ENCODE measurements at places on chromosomes 7 and 10.
A peak's percentile ranks its signal among the peaks of the same experiment; 100 is the strongest.

DNA sequence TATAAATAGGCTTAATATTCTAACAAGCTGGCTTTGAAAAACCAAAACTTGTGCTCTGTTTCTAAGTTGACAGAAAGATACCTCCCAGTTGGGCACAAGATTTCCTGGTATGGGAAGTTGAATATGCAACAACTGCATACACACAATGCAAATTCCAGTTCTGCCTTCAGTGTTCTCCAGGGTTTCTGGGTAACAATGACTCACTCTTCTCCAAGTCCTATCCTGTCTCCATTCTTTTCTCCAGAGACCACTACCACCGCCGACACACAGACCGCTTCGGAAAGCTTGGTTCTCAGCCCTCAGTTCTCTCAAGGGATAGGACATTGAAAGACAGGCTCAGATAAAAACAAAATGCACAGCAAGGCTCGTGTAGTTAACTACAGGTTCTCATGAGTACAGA is 12.2 kb downstream of the PDE1C start:
- no peak for DNase-seq

DNA sequence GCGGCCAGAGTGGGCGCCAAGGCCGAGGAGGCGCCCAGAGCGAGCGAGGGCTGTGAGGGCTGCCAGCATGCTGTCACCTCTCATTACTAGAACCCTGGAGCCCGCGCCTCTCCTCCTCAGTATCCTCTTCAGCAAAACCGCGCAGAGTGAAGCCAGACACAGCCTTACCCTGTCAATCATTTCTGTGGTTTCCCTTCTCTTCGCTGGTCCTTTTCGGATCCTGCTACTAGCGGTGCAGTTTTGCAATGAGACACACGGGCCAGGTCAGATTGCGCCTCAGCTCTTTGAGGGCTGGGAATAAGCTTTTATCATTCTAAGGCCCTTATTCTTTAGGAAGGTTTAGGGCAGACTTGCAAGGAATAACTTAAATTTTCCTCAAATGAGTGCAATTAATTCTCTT is 55.5 kb upstream of the FAM171A1 start:
- no peak for DNase-seq

- no peak for DNase-seq
These were observed 46.3 kb upstream of the DMBT1 start for GRCh38 chr10:122514045-122514840.

- DNase-seq, result no peak
These were observed 89.6 kb downstream of the ITIH5 start for GRCh38 chr10:7577176-7577575.

GRCh38 chr7:57328963-57329362 is 121.0 kb upstream of the ZNF716 start:
- no peak for DNase-seq

GRCh38 chr10:91210435-91210834 is 10.0 kb upstream of the PCGF5 start:
- no peak for DNase-seq

- DNase-seq, result no peak
These were observed 22.8 kb downstream of the PWWP2B start for GRCh38 chr10:132419538-132420468.

DNA sequence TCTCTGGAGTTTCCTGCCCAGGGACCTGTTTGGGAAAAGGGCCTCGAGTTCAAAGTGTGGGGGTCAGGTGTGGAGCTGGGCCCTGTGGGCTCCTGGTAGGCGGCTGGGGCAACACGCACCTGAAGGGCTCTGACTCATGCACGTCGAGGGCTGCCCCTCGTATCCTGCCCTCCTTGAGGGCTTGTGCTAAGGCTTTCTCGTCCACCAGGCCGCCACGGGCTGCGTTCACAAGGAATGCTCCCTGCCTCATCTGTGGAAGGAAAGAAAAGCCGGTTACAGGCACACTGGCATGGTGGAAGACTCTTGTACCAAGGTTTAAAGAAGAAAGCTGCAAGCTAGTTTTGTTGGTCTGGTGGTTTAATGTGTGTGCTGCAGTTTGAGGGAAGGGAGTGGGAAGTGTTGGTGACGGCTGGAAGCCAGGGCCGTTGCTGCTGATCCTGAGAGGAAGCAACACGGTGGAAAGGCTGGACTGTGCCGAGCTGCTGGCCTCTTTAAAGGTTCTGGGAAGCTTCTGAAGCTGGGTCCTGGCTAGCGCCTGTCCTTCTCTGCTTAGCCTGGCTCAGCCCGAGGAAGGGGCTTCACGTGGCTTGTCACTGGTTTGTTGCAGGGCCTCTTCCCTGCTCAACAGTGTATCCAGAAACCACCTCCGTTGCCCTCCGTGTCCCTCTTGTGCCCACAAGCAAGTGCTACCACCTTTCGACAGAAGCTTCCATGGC is 52.0 kb downstream of the ZRANB1 start:
- no peak for DNase-seq

- DNase-seq, result no peak
These were observed 177.0 kb downstream of the ZNF438 start for GRCh38 chr10:30854656-30855055.

- no peak for DNase-seq
These were observed 315.3 kb downstream of the SDK1 start for GRCh38 chr7:3616306-3616705.

DNA sequence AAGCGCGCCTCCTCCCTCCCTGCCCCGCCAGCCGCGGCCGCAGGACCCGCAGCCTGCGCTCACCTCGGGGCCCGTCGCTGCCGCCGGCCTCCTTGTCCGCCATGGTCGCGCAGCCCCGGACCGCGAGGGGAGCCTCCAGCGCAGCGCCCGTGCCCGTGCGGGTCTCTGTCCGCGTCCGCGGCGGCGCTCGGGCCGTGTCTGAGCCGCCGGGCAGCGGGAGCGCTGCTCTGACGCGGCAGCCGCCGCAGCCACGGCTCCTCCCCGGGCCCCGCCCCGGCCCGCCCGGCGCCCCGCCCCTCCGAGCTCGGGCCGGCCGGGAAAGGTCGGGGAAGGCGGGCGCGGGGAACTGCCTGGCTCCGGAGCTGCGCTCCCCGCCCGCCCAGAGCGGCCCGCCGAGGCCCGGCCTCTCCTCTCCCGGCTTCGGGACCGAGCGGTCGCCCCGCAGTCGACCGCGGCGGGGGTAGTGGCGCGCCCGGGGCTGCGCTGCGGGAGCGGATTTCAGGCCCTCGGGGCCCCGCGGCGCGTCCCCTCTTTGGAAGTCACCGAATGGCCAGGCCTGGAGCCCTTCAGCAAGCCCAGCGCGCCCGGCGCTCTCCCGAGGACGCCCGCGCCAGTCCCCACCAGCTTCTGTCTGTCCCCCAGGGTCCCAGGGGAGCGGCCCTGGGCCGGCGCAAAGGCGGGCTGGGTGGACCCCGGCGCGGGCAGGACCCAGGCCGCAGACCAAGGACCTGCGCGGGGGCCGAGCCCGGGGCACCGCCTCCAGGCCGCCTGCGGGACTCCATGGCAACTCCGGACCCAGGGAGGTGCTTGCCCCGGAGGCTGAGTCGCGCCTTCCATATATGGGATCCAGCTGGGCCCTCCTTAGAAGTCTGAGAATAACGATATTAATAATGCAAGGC is at the start of gene HSPA12A:
HSPA12A (minus strand) TSS at position 200 of the 899 bp plus-strand sequence; CDS start at position 103, 97 bp downstream.
- DNase-seq, result peak; percentile 63

GRCh38 chr10:114232561-114233176 is 6.4 kb upstream of the VWA2 start:
- no peak for DNase-seq

DNA sequence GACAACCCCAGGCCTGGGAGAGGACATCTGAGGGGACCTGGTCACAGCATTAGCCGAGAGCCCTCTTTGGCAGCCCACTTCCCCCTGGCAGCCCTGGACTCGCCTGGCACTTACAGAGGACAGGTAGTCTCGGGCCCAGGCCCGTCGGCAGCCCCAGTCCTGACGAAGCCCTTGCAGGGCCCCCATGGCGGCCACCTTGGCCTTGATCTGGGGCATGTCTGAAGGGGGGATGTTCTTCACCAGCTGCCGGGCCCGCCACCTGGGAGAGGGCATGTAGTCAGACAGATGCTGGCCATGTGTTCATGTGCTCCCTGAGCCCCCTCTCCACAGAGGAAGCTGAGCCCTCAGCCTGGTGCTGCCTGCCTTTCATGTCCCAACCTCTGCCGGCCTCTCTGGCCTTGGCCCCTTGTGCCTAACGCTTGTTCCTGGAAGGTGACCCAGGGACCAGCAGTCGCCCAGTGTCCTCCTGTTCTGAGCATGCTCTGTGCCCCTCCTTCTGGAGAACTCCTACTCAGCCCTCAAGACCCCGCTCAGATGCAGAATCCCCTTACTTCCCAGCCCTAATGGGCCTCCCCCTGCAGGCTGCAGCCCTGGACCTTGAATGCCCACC is 13.9 kb downstream of the MYO1G start:
- no peak for DNase-seq

DNA sequence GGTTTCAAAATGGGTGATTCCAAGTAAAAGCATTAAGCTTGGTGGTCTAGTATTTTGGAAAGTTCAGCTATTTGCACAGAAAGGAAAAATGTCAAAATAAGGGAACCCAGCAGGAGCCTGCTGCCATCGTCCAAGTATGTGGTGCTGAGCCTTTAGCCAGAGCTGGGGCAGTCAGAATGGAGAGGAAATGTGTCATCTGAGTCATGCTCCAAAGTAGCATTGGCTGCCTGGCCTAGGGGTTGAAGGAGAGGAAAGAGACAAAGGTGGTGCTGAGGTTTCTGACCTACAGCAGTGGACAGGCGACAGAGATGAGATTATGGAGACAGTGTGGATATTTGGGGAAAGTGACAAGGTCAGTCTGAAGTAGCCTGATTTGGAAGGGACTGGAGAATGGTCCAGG is 103.9 kb downstream of the PLCE1 start:
- DNase-seq, result no peak

GRCh38 chr7:29877196-29877595 is 70.9 kb downstream of the WIPF3 start:
- no peak for DNase-seq

- no peak for DNase-seq
These were observed 14.4 kb downstream of the WEE2 start for GRCh38 chr7:141722529-141722928.

- DNase-seq, result no peak
These were observed 186.4 kb downstream of the ARHGAP12 start for GRCh38 chr10:31742255-31742654.

GRCh38 chr7:18157233-18157632 is 129.6 kb upstream of the PRPS1L1 start:
- no peak for DNase-seq

GRCh38 chr10:113047963-113048781 is 98.1 kb downstream of the TCF7L2 start:
- DNase-seq, result no peak

GRCh38 chr10:130924138-130924819 is 387.2 kb downstream of the TCERG1L start:
- no peak for DNase-seq

DNA sequence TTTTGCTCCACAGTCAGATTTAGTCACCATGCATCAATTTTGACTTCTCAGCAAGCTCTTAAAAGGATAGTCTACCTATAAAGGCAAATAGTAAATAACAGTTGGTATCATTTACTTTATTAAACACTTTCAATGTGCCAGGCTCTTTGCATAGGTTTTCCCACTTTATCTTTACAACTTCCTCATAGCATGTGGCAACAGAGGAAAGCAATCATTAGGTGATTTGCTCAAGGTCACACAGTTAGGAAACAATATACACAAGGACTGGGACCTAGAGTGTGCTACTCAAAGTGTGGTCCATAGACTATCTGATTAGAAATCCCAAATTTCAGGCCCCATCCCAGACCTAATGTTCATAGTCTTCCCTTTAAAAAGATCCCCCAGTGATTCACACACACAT is 212.3 kb downstream of the MTERF1 start:
- DNase-seq, result no peak

DNA sequence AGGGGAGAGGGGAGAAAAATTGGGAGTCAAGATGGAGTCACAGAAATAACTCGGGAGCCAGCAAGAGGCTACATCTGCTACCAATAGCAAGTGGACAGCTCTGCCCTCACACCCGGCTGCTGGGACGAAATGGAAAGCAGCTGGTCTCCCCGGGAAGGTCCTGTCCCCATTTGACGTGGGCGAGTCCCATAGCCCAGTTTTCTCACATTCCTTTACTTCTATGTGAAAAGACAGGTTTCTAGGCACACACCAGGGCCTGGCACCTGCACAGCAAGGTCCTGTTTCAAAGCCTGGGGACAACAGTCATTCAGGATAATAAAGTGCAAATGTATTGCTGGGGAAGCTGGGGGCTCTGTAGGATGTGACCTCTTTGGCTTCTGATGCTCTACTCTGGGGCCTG is 162.6 kb downstream of the OAT start:
- no peak for DNase-seq

DNA sequence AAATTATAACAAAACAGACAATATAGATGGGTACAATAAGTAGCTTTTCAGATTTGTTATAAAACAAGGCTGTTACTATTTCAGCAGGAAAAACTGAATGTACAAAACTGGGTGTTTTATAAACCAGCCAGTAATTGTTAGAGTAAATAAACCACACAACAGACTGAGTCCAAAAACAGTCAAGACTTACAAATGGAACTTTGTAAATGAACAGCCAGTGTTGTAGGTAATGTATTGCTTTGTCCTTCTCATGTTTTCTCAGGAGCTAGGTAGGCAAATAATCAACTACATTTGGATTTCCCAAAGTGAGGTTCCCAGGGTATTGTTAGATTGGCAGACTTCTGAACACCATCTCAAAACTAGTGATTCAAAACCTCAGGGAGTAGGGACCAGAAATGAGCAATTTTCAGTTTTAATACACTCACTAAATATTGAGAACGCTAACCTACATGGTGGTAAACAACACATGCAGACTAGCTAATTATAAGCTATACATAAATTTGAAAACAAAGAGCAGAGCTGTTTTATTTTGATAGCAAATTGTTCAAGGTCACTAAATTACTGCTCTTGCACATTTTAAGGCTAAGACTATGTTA is 36.2 kb downstream of the HERPUD2 start:
- no peak for DNase-seq

GRCh38 chr7:150959739-150960734 is 18.1 kb downstream of the KCNH2 start:
- DNase-seq, result no peak

DNA sequence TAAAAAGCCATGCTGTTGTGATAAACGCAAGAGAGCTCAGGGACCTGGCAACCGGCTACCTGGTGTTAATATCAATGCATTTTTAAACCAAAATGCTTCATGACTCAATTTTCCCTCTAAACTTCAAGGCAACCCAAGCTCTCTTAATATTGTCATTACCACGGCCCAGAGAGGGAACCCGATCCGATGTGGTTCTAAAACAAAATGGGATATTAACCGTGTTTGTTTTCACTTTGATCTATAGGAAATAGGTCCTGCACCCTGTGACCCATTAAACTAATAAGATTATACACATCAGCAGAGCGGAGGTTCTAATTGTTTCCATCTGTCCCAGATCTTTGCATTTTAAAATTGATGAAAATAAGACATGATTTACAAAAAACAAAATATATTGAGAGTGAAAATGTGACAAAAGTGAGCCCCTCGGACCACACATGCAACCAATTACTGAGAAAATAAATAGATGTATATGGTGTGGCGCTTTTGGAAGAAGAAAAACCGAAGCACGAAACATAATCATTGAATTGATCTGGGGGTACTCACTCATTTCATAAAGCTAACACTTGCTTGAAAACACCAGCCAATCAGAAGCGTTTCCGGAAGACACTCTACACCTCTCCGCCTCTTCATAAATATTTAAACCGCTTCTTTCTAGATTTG is 290.3 kb upstream of the NFE2L3 start:
- DNase-seq, result no peak

GRCh38 chr7:103097041-103097440 is 22.1 kb downstream of the ARMC10 start:
- DNase-seq, result no peak

- no peak for DNase-seq
These were observed 201.8 kb downstream of the CCDC3 start for GRCh38 chr10:12799714-12800113.

- no peak for DNase-seq
These were observed 283.0 kb downstream of the TCF7L2 start for GRCh38 chr10:113232928-113233511.

All from non-pigmented ciliary epithelial cell (primary cell).